ENCODE measurements at places on chromosomes 16 and 17. TPM values are rescaled to one million over a fixed set of nuclear protein-coding genes. Genes with fewer than 3 reads are reported as not detected.
A peak's percentile ranks its signal among the peaks of the same experiment; 100 is the strongest.

DNA sequence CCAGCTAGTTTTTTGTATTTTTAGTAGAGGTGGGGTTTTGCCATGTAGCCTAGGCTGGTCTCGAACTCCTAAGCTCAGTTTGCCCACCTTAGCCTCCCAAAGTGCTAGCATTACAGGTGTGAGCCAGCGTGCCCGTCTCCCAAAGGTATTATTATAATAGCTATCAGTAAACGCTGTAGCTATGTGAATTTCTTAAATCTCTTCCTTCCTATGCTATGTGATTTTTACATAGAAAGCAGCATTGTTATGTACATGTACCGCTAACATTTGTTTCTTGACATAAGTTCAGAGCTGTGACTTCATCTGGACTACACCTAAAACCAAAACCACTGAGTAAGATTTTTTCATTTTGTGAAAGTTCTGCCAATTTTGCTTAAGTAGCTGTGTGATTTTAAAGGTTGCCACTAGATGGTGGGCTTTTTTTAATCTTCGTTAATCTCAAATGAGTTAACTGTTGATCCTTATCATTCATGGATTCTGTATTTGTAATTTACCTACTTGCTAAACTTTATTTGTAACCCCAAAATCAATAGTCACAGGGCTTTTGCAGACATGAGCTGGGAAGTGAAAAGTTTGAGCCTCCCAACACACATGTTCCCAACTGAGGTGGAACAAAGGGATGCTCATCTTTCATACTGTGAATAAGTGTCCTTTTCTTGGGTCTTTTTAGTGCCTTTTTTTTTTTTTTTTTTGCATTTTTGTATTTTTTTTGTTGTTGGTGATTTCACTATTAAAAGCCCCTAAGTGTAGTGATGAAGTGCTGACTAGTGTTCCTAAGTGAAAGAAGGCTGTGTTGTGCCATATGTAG, 21.9 kb downstream of the PRKAR1A start:
- peaks cover 68% of the 10 kb centered on the region for H3K36me3 ChIP-seq
- H3K4me3 ChIP-seq: no peak overlapping the region
- H3K4me1 ChIP-seq: no peaks in the 10 kb centered on the region
- H3K27me3 ChIP-seq: no peaks in the 10 kb centered on the region
- DNase-seq: no peak

Gene ENPP7
- 6.7 TPM for total RNA-seq

- no peak overlapping the region for H3K27ac ChIP-seq
- H3K27me3 ChIP-seq: no peaks in the 10 kb centered on the region
- DNase-seq: no peak
- peaks cover 2% of the 10 kb centered on the region for H3K36me3 ChIP-seq
- H3K4me1 ChIP-seq: peaks cover 6% of the 10 kb centered on the region
These were observed 19.1 kb upstream of the PHKG2 start for GRCh38 chr16:30728899-30729672.

DNA sequence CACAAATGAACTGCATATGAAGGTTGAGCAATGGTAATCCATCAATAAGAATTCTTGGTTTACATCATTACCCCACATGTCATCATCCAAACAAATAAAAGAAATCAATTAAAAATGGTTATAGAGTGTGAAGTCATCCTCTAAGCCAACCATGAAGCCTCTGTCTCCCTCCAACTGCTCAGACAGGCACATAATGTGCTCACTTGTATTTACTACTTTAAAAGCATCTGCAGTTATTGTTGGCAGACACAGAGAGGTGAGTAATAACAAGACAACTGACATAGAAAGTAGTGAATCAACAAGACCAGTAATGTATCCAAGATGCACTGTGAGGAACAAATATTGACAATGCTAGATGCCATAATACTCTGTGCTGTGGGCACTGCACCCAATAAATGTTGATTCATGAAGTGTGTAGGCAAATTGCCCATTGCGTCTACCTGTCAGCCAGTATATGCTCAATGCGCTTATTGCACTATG, 20.0 kb downstream of the ADAMTS18 start:
- no peaks in the 10 kb centered on the region for H3K4me1 ChIP-seq
- DNase-seq: no peak
- no peak overlapping the region for H3K27ac ChIP-seq
- H3K36me3 ChIP-seq: no peaks in the 10 kb centered on the region
- no peaks in the 10 kb centered on the region for H3K27me3 ChIP-seq

DNA sequence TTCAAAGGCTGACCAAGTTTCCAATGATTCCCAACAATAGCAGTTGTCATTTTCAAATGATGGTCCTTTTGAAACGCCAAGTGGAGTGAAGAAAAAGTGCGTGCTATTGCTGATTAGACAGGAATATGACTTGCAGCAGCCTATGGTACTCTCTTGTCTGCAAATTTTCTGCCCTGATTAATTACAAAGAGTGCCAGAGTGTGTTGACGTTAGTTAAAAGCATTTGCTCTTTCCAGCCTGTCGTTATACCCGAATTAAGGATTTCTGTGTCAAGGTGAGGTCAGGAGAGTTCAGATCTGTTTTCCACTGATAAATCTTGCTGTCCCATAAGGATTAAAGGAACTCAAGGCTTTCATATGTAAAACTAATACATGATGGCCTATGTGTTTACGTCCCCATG, 75.0 kb upstream of the ADAMTS18 start:
- H3K4me1 ChIP-seq: no peaks in the 10 kb centered on the region
- no peak overlapping the region for H3K4me3 ChIP-seq
- H3K36me3 ChIP-seq: no peaks in the 10 kb centered on the region
- no peak overlapping the region for H3K27ac ChIP-seq

DNA sequence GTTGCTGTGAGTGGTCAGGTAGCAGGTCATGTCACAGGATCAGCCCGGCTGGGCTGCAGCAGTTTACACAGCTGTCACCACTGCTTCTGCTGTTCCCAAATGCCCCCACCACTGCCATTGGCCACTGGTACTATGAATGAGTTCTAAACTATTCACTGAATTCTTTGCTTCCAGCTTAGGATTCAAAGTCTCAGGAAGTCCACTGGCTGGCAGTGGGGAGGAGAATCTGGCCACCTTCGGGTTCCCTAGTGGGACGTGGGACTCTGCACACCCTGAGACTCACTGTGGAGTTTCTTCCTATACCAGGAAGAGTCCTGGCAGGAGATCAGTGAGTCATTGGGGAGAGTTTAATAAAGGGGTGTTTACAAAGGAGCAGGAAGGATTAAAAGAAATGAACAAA, 6.9 kb downstream of the MT1X start:
- no peaks in the 10 kb centered on the region for H3K36me3 ChIP-seq
- H3K27ac ChIP-seq: no peak overlapping the region
- H3K27me3 ChIP-seq: no peaks in the 10 kb centered on the region
- no peak overlapping the region for H3K4me3 ChIP-seq
- DNase-seq: no peak
- no peaks in the 10 kb centered on the region for H3K4me1 ChIP-seq

DNA sequence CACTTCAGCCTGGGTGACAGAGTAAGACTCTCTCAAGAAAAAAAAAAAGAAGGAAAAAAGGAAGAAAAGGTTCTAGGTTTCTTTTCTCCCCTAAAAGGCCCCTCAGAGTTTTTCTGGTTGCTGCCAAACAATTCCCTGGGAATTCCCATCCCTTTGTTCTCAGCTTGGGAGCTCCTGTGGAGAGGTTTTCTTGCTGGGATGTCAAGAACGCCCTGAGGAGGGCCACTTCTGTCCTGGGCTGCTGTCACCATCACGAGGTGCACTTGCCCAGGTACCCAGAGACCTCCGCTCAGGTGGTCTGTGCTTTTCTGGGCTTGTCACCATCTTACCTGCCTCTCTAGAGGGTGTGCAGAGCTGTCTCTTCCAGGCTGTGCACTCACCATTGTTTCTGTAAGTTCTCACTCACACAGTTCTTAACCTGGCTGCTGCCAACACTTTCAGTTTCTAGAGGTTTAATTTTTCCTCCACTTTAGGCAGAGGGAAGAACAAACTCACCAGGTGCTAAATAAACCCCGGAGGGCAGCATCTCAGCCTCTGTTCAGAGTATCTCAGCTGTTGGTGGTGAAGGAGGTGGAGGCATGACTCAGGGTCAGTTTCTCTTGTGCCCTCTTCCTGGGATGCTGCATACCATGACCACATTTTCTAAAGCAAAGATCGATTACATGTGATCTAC, 2.4 kb upstream of the COX6A2 start:
- DNase-seq: no peak
- H3K4me3 ChIP-seq: no peak overlapping the region

DNA sequence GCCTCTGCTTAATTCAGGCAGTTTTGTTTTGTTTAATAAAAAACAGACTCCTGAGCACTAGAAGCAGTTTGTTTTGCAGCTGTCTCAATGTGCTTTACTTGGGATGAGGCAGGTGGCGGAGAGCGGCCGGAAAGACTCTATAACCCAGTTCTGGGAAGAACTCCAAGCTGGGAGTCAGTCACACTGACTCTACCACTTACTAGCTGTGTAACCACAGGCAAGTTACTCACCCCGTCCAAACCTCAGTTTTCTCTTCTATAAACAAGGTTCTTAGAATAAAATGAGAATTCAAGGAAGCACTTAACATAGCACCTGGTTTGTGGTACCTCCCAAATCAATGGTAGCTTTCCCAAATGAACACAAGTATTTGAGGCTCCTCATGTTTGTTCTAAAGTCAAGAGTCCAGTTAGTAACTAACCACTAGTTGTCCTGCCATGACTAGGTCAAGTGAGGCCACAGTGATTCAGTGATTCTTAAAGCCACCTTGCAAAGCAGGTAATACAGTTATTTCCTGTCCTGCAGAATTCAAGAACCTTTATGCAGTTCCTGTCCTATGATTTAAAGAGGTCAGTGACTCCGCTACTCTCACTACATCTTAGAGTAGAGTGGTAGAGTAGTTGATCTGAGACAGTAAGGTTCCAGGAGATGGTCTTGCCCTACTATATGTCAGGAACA, 2.7 kb downstream of the TXNDC17 start:
- no peaks in the 10 kb centered on the region for H3K27me3 ChIP-seq
- peaks cover 47% of the 10 kb centered on the region for H3K36me3 ChIP-seq
- DNase-seq: no peak

Gene CACNG3
- not detected for total RNA-seq

DNA sequence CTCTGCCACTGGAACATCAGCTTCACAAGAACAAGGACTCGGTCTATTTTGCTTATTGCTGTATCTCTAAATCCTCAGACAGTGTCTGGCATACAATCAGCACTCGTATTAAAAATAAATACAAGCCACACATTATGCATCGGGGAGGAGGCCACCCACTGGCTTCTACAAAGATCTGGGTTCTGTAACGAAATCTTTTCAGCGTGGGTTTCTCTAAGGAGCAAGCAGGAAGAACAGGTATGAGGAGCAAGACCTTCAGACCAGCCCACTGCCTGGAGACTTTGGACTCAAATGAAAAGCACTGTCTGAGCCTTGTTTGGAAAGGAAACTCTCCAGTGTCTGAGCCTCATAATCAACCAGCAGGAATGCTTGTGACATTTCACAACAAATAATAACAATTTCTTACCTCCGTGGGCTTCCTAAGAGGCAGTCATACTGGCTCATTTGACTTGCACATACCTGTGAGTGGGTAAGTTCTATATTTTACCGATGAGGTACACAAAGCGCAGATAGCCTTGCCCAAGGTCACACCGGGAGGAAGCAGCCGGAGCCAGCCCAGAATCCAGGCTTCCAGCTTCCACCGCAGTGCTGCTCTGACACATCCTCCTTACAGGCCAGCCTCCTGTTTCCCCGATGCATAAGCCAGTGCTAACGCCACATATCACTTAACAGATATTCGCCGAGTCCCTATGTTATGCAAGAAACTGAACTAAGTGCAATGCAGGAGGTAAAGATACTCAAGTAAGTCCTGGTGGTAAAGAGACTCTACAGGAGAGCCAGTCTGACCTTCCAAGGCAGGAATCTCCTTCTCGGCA, 118.6 kb upstream of the TNRC6C start:
- H3K4me3 ChIP-seq: no peak overlapping the region
- peaks cover 58% of the 10 kb centered on the region for H3K27me3 ChIP-seq
- no peak overlapping the region for H3K27ac ChIP-seq
- DNase-seq: no peak
- no peaks in the 10 kb centered on the region for H3K36me3 ChIP-seq

GRCh38 chr17:48718761-48719641, 3.3 kb downstream of the PRAC1 start:
- DNase-seq: peak; percentile 59
- H3K27me3 ChIP-seq: peaks cover 81% of the 10 kb centered on the region
- H3K4me1 ChIP-seq: peaks cover 30% of the 10 kb centered on the region
- H3K27ac ChIP-seq: no peak overlapping the region

Gene KLHL11
- 18.8 TPM for total RNA-seq

- H3K4me1 ChIP-seq: no peaks in the 10 kb centered on the region
- DNase-seq: no peak
- H3K27ac ChIP-seq: no peak overlapping the region
- no peaks in the 10 kb centered on the region for H3K27me3 ChIP-seq
- no peak overlapping the region for H3K4me3 ChIP-seq
- no peaks in the 10 kb centered on the region for H3K36me3 ChIP-seq
These were observed 27.1 kb downstream of the GABARAPL2 start for GRCh38 chr16:75593308-75593707.

GRCh38 chr16:12235110-12235509, 258.6 kb downstream of the SNX29 start:
- H3K4me3 ChIP-seq: no peak overlapping the region

- no peak for DNase-seq
- no peaks in the 10 kb centered on the region for H3K36me3 ChIP-seq
- H3K4me1 ChIP-seq: no peaks in the 10 kb centered on the region
- no peaks in the 10 kb centered on the region for H3K27me3 ChIP-seq
- no peak overlapping the region for H3K4me3 ChIP-seq
- no peak overlapping the region for H3K27ac ChIP-seq
These were observed 94.9 kb downstream of the TOX3 start for GRCh38 chr16:52451971-52452421.

Gene SOST
- not detected for total RNA-seq

Gene CRHR1
- total RNA-seq: not detected

GRCh38 chr17:76738468-76738850, 540 bp downstream of the MFSD11 start:
- peak overlapping the region; percentile 95 for H3K4me3 ChIP-seq
- H3K27me3 ChIP-seq: no peaks in the 10 kb centered on the region
- H3K4me1 ChIP-seq: peaks cover 33% of the 10 kb centered on the region
- DNase-seq: peak; percentile 53
- peaks cover 31% of the 10 kb centered on the region for H3K36me3 ChIP-seq

Gene SNAI3
- 8.2 TPM for total RNA-seq

DNA sequence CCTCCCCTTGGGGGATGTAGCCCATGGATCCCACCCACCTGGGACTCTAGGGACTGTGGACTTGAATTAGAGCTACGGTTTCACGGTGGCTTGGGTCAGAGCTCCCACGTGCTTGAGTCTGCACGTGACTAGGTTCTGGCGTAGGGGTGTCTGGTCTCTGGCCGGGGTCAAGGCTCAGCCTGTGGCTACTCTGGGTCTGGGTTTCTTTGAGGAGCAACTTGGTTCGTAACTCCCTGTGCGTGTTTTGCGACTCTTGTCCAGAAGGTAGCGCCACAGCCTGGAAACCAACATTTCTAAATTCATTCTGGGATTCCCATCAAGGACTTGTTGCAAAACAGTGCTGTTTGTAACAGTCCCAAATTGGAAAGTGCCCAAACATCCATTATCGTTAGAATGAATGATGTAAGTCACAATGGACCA, 470 bp upstream of the GGT6 start:
- peaks cover 18% of the 10 kb centered on the region for H3K4me1 ChIP-seq
- H3K36me3 ChIP-seq: no peaks in the 10 kb centered on the region
- no peak for DNase-seq
- H3K4me3 ChIP-seq: no peak overlapping the region
- no peaks in the 10 kb centered on the region for H3K27me3 ChIP-seq

Gene NPIPA5
- not detected for total RNA-seq

Data from B cell (primary cell).